ENCODE measurements at places on chromosomes 16 and 17. TPM values are rescaled to one million over a fixed set of nuclear protein-coding genes. Genes with fewer than 3 reads are reported as not detected.

TP53TG3E gene
- total RNA-seq, result not detected

KIF19 gene
- not detected for total RNA-seq

FBXW10B gene
- total RNA-seq, result not detected

CCL8 gene
- total RNA-seq, result not detected

KRT36 gene
- not detected for total RNA-seq

All from myometrial cell (primary cell).